HuH-7 (cell line): ENCODE measurements at places on chromosomes 16 and 17.
A peak's percentile ranks its signal among the peaks of the same experiment; 100 is the strongest.

GRCh38 chr16:83343935-83344366, 463.8 kb upstream of the HSBP1 start:
- DNase-seq = no peak

DNA sequence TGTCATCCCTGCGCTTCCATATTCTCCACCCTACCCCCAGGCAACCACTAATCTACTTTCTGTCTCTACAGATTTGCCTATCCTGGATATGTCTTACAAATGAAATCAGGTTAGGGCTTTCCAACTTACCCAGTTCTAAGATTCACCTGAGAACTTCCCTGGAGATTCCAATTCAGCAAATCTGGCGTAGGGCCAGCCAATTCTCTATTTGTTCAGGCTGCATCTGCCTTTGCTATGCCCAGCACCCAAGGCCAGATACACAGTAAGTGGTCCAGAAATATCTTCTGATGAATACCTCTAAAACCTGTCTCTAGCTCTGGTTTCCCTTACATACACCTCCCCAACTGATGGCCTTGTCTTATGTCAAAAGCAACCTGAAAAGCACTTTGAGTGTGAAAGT, 10.4 kb upstream of the CTCF start:
- DNase-seq = no peak

DNA sequence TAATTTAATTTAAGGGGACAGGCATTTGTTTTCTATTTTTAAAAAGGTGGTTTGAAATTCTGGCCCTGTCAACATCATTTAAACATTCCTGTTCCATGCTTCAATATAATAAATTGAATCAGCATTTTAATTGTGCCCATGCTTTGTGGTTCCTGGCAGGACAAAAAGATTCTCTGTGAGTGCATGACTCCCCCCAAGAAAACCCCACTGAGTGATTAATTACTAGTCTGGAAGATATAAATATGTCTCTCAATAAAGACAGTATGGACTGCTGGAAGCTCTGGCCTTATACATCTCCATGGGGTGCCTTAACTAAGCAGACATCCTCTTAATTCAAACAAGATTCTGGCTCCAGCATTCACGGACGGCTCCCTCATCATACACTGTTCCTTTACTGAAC, 95.0 kb upstream of the PSMD7 start:
- DNase-seq = no peak

GRCh38 chr17:8382052-8382879, 727 bp downstream of the RPL26 start:
- no peak for DNase-seq

DNA sequence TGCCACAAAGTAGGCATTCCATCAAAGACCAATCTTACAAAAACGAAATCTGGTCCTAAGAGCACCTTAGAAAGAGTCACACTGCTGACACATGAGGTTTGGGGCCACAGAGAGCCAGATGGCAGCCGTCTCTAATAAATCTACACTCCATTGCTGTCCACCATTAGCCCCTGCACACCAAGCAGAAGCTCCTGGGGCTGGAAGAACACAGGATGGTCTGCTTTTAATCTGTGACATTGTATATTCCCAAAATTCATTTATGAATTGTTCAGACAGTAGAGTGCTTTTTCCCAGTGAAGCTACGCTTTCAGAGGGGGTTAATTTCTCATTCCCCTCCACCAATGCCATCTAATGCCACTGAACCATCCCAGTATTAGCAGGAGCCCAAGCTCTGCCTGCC, 1.6 kb downstream of the CYB561 start:
- DNase-seq = no peak

DNA sequence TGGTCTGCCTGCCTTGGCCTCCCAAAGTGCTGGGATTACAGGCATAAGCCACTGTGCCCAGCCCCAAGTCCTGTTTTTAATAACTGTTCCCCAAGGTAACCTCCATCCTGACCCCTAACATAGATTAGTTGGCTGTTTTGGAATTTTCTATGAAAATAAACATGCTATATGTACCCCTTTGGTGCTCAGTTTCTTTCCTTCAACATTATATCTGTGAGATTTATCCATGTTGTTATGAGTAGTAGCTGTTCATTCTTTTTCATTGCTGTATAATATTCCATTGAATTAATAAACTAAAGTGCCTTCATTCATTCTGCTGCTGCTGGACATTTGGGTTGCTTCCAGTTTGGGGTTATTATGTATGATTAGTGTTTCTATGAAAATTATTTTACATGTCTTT, 26.3 kb upstream of the FMNL1 start:
- DNase-seq = no peak

DNA sequence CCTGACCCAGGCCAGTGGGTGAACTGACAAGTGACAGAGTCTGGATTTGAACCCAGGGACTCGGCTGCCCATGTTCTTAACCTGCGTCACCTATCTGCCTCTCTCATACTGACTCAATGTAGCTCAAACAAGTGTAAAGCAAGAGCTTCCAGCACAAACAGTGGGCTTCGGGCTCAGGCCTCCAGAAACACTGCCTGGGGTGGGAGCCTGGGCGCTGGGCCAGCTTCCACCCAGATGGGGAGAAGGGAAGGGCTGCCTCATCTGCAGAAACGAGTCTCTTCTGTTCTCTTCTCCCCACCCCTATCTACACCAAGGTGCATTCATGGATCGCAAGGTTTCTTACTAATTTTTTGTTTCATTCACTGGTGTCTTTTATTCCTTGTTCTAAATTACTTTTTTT, 1.3 kb downstream of the CDRT4 start:
- DNase-seq = no peak

GRCh38 chr16:71669926-71670536, 44.0 kb downstream of the MARVELD3 start:
- DNase-seq = no peak

GRCh38 chr16:17354141-17354601, 116.6 kb downstream of the XYLT1 start:
- no peak for DNase-seq

DNA sequence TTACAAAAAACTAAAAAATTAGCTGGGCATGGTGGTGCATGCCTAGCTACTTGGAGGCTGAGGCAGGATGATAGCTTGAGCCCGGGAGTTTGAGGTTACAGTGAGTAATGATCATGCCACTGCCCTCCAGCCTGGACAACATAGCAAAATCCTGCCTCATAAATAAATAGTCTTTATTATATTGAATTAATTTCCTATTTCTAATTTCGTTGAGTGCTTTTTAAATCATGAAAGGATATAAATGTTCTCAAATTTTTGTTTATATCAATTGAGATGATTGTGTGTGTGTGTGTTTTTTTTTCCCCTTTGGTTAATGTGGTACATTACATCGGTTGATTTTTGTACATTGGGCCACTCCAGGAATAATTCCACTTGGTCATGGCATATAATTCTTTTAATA, 32.0 kb upstream of the AQP8 start:
- DNase-seq = no peak

DNA sequence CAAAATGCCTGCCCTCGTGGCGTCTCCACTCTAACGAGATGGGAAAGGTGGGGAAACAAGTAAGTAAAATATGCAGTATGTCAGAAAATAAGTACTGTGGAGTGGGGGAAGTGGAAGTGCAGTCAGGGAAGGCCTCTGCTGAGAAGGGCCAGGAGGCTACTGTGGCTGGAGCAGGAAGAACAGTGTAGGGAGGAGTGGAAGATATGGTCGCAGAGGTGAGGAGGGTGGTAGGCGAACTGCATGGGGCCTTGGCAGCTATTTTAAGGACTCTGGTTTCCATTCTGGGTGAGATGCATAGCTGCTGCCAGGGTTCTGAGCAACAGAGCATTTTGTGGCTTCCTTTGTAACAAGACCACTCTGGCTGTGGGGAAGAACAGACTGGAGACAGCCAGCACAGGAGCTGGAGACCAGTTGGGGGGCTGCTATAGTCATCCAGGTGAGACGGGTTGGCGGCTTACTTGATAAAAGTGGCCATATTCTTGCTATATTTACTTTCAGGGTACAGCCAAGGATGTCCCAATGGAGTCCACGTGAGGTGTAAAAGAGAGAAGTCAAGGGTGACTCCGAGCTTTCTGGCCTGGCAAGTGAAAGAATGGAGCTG, 42.6 kb downstream of the CYTH1 start:
- no peak for DNase-seq

DNA sequence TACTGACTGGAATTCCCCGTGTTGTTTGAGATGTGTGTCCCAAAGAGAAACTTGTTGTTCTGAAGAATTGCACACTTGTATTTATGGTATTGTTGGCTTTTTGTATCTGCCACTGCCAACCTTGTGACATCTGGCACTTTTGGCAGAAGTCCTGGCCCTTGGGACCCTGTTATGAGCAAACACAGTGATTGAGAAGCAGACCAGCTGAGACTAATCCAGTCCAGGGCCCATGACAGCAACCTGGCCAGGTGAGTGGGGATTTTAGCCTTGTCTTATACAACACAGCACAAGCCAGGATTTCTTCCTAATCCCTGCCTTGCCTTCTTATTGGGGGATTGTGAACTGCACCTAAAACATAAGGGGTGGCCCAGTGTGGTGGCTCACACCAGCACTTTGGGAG, 80.0 kb downstream of the NTN1 start:
- DNase-seq = no peak

- no peak for DNase-seq
These were observed 1.4 kb downstream of the CARHSP1 start for GRCh38 chr16:8867216-8867931.

- no peak for DNase-seq
These were observed 6.0 kb downstream of the RSPRY1 start for GRCh38 chr16:57192146-57192545.

- peak; percentile 46 for DNase-seq
These were observed 79.3 kb downstream of the VMP1 start for GRCh38 chr17:59786536-59787319.

- DNase-seq = no peak
These were observed 32.5 kb upstream of the ENDOV start for GRCh38 chr17:80382446-80382845.

DNA sequence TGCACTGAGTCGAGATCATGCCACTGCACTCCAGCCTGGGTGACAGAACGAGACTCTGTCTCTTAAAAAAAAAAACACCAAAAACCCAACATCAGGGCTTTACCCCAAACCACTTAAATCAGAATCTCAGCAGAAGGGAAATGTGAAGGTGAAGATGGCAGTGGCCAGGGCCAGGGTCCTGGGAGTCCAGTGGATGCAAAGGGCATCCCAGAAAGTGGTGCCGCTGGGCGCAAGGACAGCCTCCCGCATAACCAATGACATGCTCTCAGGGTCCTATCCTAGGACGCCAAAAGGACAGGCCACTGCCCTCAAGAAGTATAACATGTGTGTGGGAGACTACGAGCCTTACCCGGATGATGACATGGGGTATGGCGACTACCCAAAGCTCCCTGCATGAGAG, 7.9 kb downstream of the TUBD1 start:
- no peak for DNase-seq

DNA sequence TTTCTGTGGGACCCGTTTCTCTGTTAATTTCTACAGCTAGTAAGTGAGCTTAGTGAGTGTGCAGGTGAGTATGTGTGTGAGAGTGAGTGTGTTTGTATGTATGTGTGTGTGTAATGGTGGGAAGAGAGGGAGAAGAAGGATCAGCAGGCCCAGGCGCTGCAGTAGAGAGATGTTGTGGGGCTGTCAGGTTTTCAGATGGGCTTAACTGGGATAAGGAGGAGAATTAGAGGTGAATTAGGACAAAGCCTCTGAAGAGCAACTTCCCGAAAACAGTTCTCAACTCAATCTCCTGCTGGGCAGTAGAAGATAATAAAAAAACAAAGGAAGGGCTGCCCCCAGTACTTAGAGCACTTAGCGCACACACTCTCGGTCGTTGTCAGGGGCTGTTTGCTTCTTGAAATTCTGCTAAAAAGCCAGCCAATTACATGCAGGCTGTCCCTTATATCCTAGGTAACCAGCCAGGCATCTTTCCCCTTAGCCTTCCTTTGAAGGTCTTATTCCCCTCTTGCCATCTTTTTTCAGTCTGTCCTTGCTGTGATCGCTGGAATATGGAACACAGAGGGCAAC, 63.4 kb downstream of the CLEC16A start:
- no peak for DNase-seq

DNA sequence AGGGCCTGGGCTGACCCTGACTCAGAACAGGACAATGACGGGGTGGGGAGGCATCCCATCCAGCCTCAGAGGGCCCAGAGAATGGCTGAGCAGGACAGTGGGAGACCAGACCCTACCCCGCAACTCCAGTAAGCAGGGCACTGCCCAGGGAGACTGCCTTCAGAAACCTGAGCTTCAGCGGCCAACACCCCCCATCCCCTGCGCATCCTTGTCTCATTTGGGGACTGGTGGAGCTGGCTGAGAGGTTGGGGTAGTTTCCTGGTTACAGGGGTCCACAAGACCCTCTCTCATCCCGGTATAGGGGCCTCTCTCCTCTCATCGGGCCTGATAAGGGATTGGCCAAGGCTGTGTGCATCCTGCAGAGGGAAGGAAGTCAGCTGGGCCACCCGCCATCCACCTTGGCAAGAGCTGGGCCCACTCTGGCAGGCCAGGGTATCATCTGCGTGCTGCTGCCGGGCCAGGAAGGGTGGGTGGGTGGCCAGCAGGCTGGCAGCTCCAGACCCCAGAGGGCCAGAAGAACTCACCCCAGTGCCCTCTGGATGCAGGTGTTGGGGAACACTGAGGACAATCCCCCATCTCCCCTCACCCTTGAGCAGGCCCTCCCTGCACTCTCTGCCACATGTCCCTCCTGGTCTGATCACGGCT, 229.1 kb downstream of the KATNIP start:
- DNase-seq = no peak

- no peak for DNase-seq
These were observed 9.0 kb downstream of the DNAAF8 start for GRCh38 chr16:4743226-4743878.

DNA sequence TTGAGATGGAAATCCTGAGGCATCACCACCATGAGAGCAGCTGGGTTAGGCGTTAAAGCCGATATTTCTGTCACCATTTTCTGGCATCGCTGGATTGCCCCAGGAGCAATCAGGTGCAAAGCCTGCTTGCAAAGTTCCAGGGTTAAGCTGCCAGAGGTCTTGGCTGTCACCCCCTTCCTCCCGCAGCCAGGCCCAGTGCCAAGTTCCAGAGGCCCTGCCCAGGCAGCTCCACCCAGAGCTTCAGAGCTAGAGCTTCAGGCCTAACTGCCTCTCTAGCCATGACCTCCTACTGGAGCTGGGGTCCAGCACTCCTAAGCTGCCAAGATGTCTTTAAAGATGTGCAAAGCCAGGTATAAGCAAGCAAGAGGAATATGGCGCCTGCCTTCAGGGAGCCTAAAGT, 8.8 kb upstream of the TMEM238L start:
- DNase-seq = no peak

DNA sequence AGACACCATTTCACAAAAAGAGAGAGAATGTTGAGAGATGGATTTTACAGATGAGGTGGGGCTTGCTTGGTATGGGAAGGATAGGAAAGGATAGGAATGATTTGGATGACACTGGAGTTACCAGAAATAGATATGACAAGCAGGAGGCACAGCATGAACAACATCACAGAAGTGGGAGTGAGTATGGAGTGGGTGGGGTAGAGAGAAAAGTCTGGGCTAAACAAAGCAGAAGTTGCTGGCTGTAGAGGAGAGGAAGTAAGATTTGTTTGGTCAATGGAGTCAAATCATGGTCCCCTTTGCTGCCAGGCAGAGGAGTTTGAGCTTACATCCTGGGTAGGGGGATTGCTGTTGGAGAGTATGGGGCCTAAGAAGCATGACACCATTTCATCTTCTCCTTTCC, 101.7 kb downstream of the VAT1L start:
- no peak for DNase-seq

GRCh38 chr17:27327871-27328270, 34.0 kb downstream of the WSB1 start:
- no peak for DNase-seq
